PC-3 (cell line): ENCODE measurements at places on chromosomes 3 and 15. TPM values are rescaled to one million over a fixed set of nuclear protein-coding genes. Genes with fewer than 3 reads are reported as not detected.

DNA sequence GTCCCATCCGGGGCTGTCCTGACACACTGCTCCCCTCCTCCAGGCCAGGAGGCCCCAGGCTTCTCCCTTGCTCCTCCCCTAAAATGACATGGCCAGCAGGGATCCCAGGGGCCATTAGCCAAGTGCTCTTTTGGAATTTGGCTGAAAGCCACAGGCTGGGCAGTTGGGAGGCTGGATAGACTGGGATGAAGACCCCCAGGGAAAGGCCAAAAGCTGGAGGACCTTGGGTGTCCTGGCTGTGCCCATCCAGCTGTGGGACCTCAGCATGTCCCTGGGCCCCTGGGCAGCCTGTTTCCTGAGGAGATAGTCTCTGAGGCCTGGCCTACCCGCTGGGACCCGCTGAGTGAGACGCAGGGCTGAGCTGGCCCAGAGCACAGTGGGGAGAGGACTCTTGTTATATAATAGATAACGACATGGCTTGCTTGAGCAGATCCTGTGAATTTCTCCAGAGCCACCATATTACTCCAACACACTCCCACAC is 5.7 kb upstream of the PDE8A start:
- H3K4me1 ChIP-seq, result peaks cover 7% of the 10 kb centered on the region; the same call in 1 of the 2 replicates
- no peak overlapping the region for H3K27ac ChIP-seq
- no peak for DNase-seq
- no peak overlapping the region for H3K4me3 ChIP-seq
- H3K27me3 ChIP-seq, result no peaks in the 10 kb centered on the region
- no peaks in the 10 kb centered on the region for H3K36me3 ChIP-seq

GRCh38 chr3:67686069-67686468 is 31.7 kb upstream of the SUCLG2 start:
- H3K27ac ChIP-seq, result no peak overlapping the region
- H3K4me1 ChIP-seq, result no peaks in the 10 kb centered on the region
- H3K4me3 ChIP-seq, result no peak overlapping the region
- no peaks in the 10 kb centered on the region for H3K27me3 ChIP-seq
- H3K36me3 ChIP-seq, result no peaks in the 10 kb centered on the region

GRCh38 chr3:178847190-178847589 is 224.4 kb downstream of the ZMAT3 start:
- H3K27me3 ChIP-seq, result peaks cover 12% of the 10 kb centered on the region; the same call in 1 of the 2 replicates
- DNase-seq, result no peak
- no peak overlapping the region for H3K4me3 ChIP-seq
- no peak overlapping the region for H3K27ac ChIP-seq
- H3K36me3 ChIP-seq, result no peaks in the 10 kb centered on the region
- H3K4me1 ChIP-seq, result no peaks in the 10 kb centered on the region

DNA sequence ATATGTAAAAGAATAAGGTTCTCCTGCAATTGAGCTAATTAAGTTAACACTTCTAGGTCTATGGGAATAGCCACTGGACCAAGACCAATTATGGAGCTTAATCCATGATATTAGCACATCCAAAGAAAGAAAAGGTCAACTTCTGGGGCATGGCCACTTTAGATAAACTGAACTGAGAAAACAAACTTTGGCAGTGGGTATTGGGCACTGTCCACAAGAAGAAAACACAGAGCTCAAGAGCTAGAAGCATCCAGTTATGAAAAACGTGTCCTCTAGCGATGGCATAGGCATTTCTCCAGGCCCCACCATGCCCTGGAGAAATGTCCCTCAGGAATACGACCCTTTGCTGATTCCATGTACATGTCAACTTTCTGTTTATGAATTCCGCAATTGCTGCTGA is 87.8 kb downstream of the THRB start:
- no peaks in the 10 kb centered on the region for H3K27me3 ChIP-seq
- no peak overlapping the region for H3K4me3 ChIP-seq
- no peak overlapping the region for H3K27ac ChIP-seq
- H3K36me3 ChIP-seq, result no peaks in the 10 kb centered on the region
- H3K4me1 ChIP-seq, result peaks cover 7% of the 10 kb centered on the region; the same call in 1 of the 2 replicates
- no peak for DNase-seq

DNA sequence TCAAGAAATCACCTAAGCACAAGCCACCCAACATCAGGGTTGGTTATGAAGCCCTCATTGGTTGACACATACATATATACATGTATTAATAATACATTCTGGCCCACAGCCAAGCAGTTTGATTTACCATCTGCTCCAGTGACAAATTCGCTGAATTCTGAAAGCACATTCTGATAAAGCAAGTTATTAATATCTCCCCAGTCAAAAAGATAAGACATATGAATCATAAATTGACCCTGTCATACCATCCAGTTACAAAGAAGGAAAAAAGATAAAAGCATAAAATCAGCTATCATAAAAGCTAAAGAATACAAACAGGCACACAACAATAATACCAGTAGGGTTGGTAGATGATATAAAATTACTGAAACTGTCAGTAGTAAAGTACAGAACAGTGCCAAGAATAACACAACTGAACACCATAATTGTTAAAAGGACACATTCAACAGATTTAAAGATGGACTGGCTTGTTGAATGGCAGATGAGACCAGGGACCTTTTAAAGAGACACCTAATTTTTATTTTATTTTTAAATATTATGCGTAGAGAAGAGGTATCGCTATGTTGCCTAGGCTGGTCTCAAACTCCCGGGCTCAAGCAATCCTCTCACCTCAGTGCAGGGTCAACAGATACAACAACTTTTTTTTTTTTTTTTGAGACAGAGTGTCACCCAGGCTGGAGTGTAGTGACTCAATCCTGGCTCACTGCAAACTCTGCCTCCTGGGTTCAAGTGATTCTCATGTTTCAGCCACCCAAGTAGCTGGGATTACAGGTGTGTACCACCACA is 7.7 kb downstream of the SNX4 start:
- no peaks in the 10 kb centered on the region; the same call in 1 of the 2 replicates for H3K4me1 ChIP-seq
- H3K27ac ChIP-seq, result no peak overlapping the region
- H3K4me3 ChIP-seq, result no peak overlapping the region

- no peaks in the 10 kb centered on the region for H3K36me3 ChIP-seq
- H3K27ac ChIP-seq, result no peak overlapping the region
- H3K27me3 ChIP-seq, result no peaks in the 10 kb centered on the region
- H3K4me3 ChIP-seq, result no peak overlapping the region
- no peak for DNase-seq
- no peaks in the 10 kb centered on the region for H3K4me1 ChIP-seq
These were observed 1046.0 kb upstream of the NR2F2 start for GRCh38 chr15:95284492-95284891.

- H3K36me3 ChIP-seq, result peaks cover 25% of the 10 kb centered on the region
- DNase-seq, result no peak
- H3K27me3 ChIP-seq, result no peaks in the 10 kb centered on the region
- peaks cover 5% of the 10 kb centered on the region; the same call in 1 of the 2 replicates for H3K4me1 ChIP-seq
- H3K4me3 ChIP-seq, result no peak overlapping the region
These were observed 40.0 kb downstream of the TM4SF4 start for GRCh38 chr3:149514471-149514870.

DNA sequence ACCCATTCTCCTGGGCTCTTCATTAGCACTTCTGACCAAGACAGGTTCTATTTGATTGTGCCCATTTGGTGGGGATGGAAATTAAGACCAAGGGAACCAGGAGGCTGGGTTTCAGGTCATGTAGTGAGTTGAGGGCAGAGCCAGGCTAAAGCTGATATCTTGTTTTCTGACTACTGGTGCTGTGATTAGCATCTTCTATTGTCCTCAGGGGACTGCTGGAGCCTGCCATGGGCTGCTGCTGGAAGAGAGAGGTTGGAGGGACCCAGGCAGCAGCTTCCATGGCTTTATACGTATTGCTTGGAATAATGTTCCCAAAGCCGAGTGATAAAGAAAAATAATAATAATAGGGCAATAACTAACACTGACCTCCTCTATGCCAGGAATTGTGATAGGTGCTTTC is 211.4 kb upstream of the ROPN1 start:
- no peaks in the 10 kb centered on the region for H3K4me1 ChIP-seq
- no peak overlapping the region for H3K4me3 ChIP-seq
- no peaks in the 10 kb centered on the region for H3K36me3 ChIP-seq
- H3K27ac ChIP-seq, result no peak overlapping the region

- no peak for DNase-seq
- no peaks in the 10 kb centered on the region for H3K36me3 ChIP-seq
- no peak overlapping the region for H3K27ac ChIP-seq
- H3K27me3 ChIP-seq, result no peaks in the 10 kb centered on the region
These were observed 1.9 kb downstream of the TEX9 start for GRCh38 chr15:56367156-56367555.

GRCh38 chr3:34157491-34157890 is 359.1 kb downstream of the PDCD6IP start:
- no peak overlapping the region for H3K4me3 ChIP-seq
- DNase-seq, result no peak
- no peaks in the 10 kb centered on the region for H3K4me1 ChIP-seq
- no peaks in the 10 kb centered on the region for H3K36me3 ChIP-seq
- H3K27ac ChIP-seq, result no peak overlapping the region

DNA sequence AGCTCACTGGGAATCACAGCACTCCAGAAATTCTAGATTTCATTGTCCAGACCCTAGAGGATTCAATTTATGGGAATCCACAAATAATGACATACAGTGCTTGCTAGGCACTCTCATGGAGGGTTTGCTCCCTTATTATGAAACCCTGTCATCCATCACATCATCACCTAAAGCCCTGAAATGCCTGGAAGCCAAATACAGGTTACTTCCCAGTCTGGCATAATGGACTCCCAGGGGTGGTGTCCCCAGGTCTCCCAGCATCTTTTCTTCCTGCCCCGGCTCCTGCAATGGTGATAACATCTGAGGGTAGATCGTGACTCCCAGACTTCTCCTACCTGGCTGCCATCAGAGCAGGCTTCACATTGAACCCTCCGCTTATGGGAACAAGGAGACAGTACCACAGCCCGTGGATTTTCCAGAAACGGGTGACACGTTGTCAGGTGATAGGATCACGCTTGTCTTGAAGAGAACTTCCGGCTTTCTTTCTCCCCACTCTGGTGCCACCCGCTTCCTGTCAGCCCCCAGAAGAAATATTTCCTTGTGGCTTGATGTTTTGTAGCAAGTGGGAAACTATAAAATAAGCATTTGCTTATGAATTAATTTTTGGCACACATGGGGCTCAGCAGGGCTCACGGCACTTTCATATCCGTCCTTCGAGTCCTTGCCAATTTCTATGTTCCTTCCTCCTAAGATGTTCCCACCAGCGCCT is 238.7 kb upstream of the BHLHE40 start:
- H3K36me3 ChIP-seq, result peaks cover 9% of the 10 kb centered on the region; the same call in 1 of the 2 replicates
- no peaks in the 10 kb centered on the region for H3K27me3 ChIP-seq
- no peak for DNase-seq
- H3K27ac ChIP-seq, result peak overlapping the region; percentile 97
- no peak overlapping the region for H3K4me3 ChIP-seq

DNA sequence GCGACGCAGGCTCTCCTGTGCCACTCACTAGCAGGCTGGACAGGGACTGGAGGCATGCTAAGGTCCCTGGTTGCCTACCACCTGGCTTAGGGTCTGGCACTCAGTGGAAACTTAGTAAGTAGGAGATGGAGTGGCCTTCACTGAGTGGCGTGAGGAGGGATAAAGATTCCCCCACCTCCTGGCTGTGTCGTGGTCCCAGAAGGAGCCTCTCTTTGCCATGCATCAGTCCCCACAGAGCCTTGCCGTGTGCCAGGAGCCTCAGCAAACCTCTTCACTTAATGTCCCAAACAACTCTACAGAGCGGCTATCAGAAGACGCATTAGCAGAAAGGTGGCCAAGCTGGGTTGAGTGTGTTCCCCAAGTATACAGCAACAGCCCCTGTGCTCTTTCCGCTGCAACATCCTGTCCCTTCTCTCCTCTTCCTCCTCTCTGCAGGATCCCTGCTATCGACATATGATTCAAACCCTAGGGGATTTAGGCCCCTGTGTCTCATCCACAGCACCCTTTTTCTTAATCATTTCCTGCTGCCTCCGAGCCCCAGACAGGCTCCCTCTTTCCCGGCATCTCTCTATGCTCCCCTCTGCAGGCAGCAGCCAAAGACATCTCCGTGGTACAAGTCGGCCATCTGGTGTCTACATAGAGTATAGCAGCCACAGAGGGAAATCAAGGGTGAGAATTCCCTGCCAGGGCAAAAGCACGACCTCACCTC is 66.7 kb downstream of the SLC6A1 start:
- H3K4me3 ChIP-seq, result no peak overlapping the region
- peak; percentile 88 for DNase-seq
- no peak overlapping the region for H3K27ac ChIP-seq
- H3K4me1 ChIP-seq, result no peaks in the 10 kb centered on the region
- no peaks in the 10 kb centered on the region for H3K27me3 ChIP-seq

- no peaks in the 10 kb centered on the region for H3K27me3 ChIP-seq
- H3K36me3 ChIP-seq, result no peaks in the 10 kb centered on the region
- H3K4me3 ChIP-seq, result no peak overlapping the region
- no peaks in the 10 kb centered on the region for H3K4me1 ChIP-seq
- H3K27ac ChIP-seq, result no peak overlapping the region
These were observed 244.2 kb downstream of the PTPRG start for GRCh38 chr3:61805510-61806080.

GRCh38 chr15:59349680-59350420 is 22.8 kb downstream of the MYO1E start:
- peak overlapping the region; percentile 86 for H3K27ac ChIP-seq
- peak; percentile 88 for DNase-seq
- peaks cover 32% of the 10 kb centered on the region for H3K4me1 ChIP-seq
- no peaks in the 10 kb centered on the region for H3K36me3 ChIP-seq
- no peak overlapping the region; the same call in 1 of the 2 replicates for H3K4me3 ChIP-seq

DNA sequence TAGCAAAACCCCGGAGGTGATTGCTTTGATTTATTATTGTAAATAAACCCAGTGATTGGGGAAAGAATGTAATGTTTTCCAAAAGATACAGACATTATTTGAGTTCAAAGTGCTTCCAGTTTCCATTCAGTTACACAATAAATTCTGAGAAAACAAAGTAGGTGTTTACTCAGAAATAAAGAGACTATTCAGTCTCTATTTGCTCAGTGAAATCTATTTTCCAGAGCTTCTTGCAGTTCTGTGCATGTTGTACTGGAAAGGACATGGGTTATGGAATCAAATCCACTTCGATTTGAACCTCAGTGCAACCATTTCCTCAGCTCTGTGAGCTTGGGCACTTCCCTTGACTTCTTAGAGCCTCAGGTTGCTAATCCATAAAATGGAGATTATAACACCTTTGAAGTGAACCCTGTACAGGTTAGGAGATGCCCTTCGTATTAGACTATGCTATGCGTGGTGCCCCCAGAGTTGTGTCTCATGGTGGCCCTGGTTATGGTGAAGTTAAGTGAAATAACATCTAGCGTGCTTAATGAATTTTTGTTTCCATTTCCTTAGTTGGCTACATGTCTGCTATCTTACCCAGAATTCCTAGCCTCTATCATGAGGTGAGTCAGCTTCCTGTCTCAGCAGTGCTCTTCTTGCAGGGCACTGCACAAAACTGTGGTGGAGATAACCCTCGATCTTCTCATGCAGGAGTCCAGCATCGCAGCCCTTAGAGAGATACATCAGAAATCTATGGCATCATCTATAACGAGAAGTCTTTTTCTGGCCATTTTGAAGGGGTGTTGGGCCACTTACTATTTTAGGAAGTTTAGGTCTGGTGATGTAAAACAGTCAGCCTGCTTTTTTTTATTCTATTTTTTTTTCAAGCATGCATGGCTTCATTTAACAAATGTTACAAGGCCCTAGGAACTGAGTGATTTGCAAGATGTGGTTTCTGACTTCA is 97.7 kb downstream of the RPL39L start:
- no peaks in the 10 kb centered on the region for H3K27me3 ChIP-seq
- no peak overlapping the region for H3K4me3 ChIP-seq
- H3K4me1 ChIP-seq, result peaks cover 14% of the 10 kb centered on the region
- no peak for DNase-seq
- no peak overlapping the region for H3K27ac ChIP-seq

Gene NR2E3
- 0.35 and 0.77 TPM in 2 replicates for total RNA-seq

Gene BRK1
- total RNA-seq, result 110 and 140 TPM in 2 replicates

Gene CKMT1B
- total RNA-seq, result 6.1 and 8.7 TPM in 2 replicates

Gene RNF168
- total RNA-seq, result 12.8 and 13.8 TPM in 2 replicates

Gene PLSCR5
- total RNA-seq, result not detected in 2 replicates

Gene NPAP1
- not detected in 2 replicates for total RNA-seq

Gene CGNL1
- 0.66 and 0.86 TPM in 2 replicates for total RNA-seq
